ENCODE measurements at places on chromosomes 16 and 17. TPM values are rescaled to one million over a fixed set of nuclear protein-coding genes. Genes with fewer than 3 reads are reported as not detected.
A peak's percentile ranks its signal among the peaks of the same experiment; 100 is the strongest.

DNA sequence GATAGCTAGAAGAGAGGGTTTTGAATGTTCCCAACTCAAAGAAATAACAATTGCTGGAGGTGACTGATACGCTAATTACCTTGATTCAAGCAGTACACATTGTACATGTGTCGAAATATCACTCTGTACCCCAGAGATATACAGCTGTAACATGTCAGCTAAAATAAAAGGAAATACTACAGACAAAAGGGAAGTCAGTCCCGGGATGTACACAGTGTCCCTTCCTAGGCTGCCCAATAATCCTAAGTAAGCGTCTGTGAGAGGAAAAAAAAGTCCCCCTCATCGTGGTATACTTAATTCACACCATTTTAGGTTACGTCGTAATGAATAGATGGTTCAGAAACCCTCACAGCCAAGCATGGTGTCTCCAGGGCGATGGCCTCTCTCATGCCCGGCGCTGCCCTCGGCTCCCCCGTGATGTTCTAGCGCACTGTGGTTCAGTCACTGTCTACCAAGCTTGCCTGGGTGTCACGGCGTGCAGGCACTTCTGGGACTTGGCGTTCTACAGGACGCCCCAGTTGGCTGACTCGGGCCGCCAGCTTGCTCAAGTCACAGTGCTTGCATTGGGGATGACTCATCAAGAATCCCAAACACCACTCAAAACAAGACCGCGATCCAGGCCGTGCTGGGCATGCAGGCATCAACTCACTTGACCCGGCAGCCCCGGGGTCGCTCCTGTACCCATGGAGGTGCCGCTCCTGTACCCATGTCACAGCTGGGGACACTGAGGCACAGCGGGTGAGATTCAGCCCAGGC is 27.6 kb downstream of the CCDC40 start:
- DNase-seq: peak; percentile 83
- H3K4me1 ChIP-seq: peaks cover 10% of the 10 kb centered on the region
- H3K27ac ChIP-seq: peak overlapping the region; percentile 84
- no peak overlapping the region for H3K4me3 ChIP-seq

Gene BAHCC1
- total RNA-seq: 42.2 TPM

Gene NTN3
- not detected for total RNA-seq

GRCh38 chr17:70661342-70662222 is 492.2 kb downstream of the KCNJ2 start:
- peak; percentile 61 for DNase-seq
- H3K27me3 ChIP-seq: no peaks in the 10 kb centered on the region
- no peaks in the 10 kb centered on the region for H3K36me3 ChIP-seq
- H3K4me1 ChIP-seq: no peaks in the 10 kb centered on the region
- H3K4me3 ChIP-seq: no peak overlapping the region
- no peak overlapping the region for H3K27ac ChIP-seq

- no peak for DNase-seq
- no peak overlapping the region for H3K27ac ChIP-seq
- H3K4me1 ChIP-seq: peaks cover 3% of the 10 kb centered on the region
- H3K4me3 ChIP-seq: no peak overlapping the region
- no peaks in the 10 kb centered on the region for H3K36me3 ChIP-seq
Measured at GRCh38 chr17:21134559-21134958, 7.8 kb downstream of the DHRS7B start.

Gene PLA2G10
- 15.7 TPM for total RNA-seq

DNA sequence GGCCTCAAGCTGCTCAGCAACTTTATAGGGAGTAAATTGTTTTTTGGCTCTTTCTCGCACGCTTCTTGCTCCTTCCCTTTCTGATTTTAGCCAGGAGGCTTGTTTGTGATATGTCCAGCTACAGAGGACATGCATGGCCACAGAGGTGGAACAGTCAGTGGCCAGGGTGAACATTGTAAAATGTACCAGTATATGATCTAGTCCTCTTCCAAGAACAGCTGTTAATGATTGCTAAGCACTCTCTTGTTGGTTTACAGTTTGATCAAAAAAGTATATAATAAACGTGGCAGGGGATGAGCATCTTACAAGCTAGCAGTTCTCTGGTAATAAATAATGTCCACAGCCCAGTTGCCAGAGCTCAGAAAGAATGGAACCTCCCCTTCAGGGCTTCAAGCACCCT is 461.7 kb upstream of the DYNLRB2 start:
- H3K36me3 ChIP-seq: no peaks in the 10 kb centered on the region
- no peaks in the 10 kb centered on the region for H3K4me1 ChIP-seq
- H3K4me3 ChIP-seq: no peak overlapping the region
- no peak overlapping the region for H3K27ac ChIP-seq
- no peak for DNase-seq
- no peaks in the 10 kb centered on the region for H3K27me3 ChIP-seq

DNA sequence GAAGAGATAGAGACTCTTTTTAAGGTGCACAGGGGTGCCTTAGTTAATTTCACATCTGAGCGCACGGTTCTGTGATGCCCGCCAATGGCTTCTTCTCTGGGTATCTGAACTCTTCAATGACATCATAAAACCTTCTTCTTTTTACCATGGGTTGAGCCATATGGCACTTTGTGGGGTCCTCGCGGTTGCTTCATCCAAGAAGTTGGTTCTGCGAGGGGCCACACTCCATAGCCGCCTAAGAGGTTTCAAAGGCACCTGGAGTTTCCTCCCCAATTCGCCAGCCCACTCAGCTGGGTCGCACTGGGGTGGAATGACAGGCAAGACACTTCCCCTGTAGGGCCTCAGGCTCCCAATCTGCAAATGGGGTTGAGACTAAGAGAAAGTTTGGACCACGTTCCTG is 10.4 kb upstream of the MT4 start:
- peaks cover 11% of the 10 kb centered on the region for H3K4me1 ChIP-seq
- H3K27ac ChIP-seq: no peak overlapping the region
- no peak for DNase-seq
- H3K4me3 ChIP-seq: no peak overlapping the region

- H3K27me3 ChIP-seq: no peaks in the 10 kb centered on the region
- no peaks in the 10 kb centered on the region for H3K36me3 ChIP-seq
- H3K4me3 ChIP-seq: no peak overlapping the region
- peak overlapping the region; percentile 56 for H3K27ac ChIP-seq
- no peak for DNase-seq
Measured at GRCh38 chr17:8359769-8360168, 16.7 kb downstream of the KRABD2 start.

- H3K27me3 ChIP-seq: no peaks in the 10 kb centered on the region
- no peak for DNase-seq
- no peaks in the 10 kb centered on the region for H3K4me1 ChIP-seq
- no peaks in the 10 kb centered on the region for H3K36me3 ChIP-seq
- no peak overlapping the region for H3K27ac ChIP-seq
Measured at GRCh38 chr16:7408700-7409365, 76.2 kb downstream of the RBFOX1 start.

DNA sequence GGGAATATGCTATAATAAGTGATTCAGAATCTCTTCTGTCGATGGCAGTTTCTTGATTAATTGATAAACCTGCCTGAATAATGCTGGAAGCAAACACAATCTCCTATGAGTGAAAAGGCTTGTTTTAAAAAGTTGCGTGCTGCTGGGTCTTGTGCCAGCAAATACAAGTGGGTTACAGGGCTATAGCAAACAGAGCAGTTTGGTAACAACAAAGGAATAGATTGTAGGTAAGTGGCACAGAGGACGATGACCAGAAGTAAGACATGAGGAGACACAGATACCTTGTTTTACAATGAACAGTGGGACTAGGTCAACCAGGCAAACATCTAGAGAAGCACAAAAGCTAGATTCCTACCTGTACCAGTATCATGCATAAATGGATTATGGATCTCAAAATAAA is 23.7 kb upstream of the FAAP100 start:
- DNase-seq: no peak
- peaks cover 31% of the 10 kb centered on the region for H3K36me3 ChIP-seq
- H3K27me3 ChIP-seq: no peaks in the 10 kb centered on the region
- H3K4me1 ChIP-seq: peaks cover 20% of the 10 kb centered on the region
- H3K27ac ChIP-seq: no peak overlapping the region
- H3K4me3 ChIP-seq: no peak overlapping the region

Gene NPTX1
- 3.1 TPM for total RNA-seq

DNA sequence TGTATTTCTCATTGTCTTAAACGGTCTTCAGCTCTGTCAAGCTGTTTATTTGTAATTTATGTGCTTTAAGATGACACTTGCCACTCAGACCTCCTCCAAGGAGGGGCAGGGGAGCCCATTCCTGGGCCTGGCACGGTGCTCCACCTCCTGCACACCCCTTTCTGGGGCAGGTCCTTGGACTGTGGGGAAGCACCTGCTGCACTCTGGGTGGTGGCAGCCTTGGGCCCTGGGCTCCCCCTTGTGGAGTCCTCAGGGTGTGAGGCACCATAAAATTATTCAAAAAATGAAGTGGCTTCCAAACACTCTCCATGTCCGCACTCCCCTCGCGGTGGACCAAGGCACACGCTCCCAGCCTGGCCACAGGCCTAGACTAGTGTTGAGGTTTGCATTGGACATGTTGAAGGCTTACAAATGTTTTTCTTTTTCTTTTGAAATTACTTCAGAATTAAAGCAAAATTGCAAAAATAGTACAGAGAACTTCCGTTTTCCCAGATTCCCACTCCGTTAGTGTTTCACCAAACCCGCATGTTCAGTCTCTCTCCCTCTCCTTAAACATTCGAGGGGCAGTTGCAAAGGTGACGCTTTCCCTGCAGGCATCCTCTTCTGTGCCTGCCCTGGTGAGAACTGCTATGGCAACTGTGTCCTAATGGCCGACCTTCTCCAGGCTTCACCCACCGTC is 32.4 kb downstream of the FOXK2 start:
- H3K27ac ChIP-seq: peak overlapping the region; percentile 45
- peak; percentile 78 for DNase-seq
- no peaks in the 10 kb centered on the region for H3K36me3 ChIP-seq
- no peak overlapping the region for H3K4me3 ChIP-seq
- H3K4me1 ChIP-seq: peaks cover 36% of the 10 kb centered on the region

DNA sequence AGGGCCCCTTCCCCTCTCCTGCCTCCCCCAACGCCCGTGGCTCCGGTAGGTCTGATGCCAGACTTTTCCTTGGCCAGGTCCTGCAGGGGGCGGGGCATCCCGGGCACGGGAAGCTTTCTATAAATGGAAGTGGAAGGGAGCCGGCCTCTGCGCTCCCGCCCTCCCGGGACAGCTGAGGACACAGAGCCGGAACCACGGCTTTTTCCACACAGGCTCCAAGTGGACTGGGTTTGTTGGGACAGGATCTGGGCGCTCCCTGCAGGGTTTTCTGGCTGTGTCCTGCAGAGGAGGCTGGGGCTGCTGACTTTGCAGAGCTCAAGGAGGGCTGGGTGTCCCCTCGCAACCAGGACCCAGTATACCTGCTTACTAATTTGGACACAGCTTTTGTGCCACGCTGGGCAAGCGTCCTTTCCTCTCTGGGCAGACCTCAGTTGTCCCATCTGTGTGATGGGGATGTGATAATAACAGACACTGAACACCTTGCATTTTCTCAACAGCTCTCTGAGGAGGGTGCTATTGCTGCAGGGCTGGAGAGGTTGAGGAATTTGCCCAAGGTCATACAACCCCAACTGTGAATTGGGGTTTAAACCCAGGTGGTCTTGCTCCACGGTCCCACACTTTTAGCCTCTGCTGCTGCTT is 1.8 kb downstream of the TNS4 start:
- DNase-seq: peak; percentile 94
- no peaks in the 10 kb centered on the region for H3K36me3 ChIP-seq
- H3K4me3 ChIP-seq: peak overlapping the region; percentile 3
- H3K27me3 ChIP-seq: no peaks in the 10 kb centered on the region

Gene CCL2
- total RNA-seq: 12.7 TPM

DNA sequence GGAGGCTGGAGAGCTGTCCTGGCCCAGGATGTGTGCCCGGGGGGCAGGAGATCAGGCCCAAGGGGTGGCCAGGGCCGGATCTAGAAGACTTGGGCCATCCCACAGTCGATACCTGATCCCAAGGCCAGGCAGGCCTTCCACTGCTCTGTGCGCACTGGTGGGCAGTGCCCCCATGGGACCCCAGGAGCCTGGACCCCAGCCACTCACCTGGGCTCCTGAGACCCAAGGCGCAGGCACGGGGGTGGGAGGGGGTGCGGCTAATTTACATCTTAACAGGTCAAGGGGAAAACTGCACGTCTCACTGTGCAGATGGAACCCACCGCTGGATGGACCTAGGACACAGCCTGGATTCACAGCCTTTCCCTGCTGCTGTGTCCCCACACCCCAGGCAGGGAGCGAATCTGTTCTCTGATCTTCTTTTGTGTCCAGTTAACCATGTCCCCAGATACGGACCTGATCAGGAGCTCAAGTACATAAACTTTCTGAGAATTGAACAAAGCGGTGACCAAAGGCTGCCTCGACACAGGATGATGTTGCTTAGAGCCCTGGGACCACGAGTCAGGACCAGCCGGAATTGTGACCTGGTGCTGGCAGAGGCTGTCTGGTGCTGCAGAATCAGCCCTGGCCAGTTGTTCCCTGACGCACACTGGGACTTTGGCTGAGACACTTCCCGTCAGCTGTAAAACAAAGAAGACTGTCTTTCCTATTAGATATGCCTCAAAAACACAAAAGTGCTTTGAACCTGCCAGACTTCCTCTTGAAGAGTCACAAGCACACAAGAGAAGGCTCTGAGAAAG is 60.6 kb downstream of the TNFRSF13B start:
- no peaks in the 10 kb centered on the region for H3K36me3 ChIP-seq
- H3K4me3 ChIP-seq: no peak overlapping the region
- no peaks in the 10 kb centered on the region for H3K4me1 ChIP-seq
- no peaks in the 10 kb centered on the region for H3K27me3 ChIP-seq
- no peak for DNase-seq

DNA sequence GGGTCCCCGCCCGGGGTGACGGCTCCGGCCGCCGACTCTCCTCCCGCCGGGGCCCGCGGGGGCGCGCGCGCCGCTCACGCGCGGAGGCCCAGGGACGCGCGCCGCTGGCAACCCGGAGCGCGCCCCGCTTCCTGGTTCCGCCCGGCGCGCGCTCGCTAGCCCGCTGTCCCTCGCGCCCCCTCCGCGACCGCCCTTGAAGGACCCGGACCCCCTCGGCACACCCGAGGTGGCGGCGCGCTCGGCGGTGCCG is at the start of gene STAT5B:
Gene STAT5B, minus strand, starts transcription at position 33 of the 250 bp plus-strand sequence. CDS start 44,264 bp downstream, outside the sequence.
- H3K27me3 ChIP-seq: no peaks in the 10 kb centered on the region
- peak; percentile 96 for DNase-seq
- peak within 1 kb of the TSS; percentile 74 for H3K4me3 ChIP-seq

GRCh38 chr16:154217-155030 is 2.0 kb downstream of the HBZ start:
- peak overlapping the region; percentile 32 for H3K4me3 ChIP-seq
- peak overlapping the region; percentile 46 for H3K27ac ChIP-seq
- no peaks in the 10 kb centered on the region for H3K36me3 ChIP-seq
- H3K4me1 ChIP-seq: peaks cover 11% of the 10 kb centered on the region
- DNase-seq: peak; percentile 87

DNA sequence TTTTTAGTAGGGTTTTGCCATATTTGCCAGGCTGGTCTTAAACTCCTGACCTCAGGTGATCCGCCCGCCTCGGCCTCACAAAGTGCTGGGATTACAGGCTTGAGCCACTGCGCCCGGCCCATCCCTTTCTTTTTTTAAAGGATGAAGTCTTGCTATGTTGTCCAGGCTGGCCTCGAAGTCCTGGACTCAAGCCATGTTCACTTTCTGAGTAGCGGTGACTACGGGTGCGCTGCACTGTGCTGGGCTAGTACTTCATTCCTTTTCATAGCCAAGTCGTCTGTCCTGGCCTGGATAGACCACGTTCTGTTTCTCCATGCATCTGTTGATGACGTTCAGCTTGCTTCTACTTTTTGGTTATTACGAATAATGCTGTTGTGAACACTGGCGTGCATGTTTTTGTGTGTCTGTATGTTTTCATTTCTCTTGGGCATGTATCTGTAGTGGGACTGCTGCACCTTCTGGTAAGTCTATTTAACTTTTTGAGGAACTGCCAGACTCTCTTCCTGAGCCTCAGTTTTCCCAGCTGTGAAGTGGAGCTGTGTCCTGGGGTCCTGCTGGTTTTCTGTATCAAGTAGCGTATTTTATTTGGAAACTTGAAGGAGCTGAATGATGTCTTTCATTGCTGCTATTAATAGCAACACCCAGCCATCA is 40.0 kb upstream of the GSE1 start:
- H3K4me3 ChIP-seq: no peak overlapping the region
- H3K27me3 ChIP-seq: no peaks in the 10 kb centered on the region
- DNase-seq: no peak
- H3K36me3 ChIP-seq: no peaks in the 10 kb centered on the region
